Mesothelial cell of epicardium (in vitro differentiated cells): ENCODE measurements at places on chromosomes 13 and 19. TPM values are rescaled to one million over a fixed set of nuclear protein-coding genes. Genes with fewer than 3 reads are reported as not detected.

GRCh38 chr19:30924670-30925069, 424.6 kb downstream of the TSHZ3 start:
- H3K4me3 ChIP-seq: no peak overlapping the region
- no peak for DNase-seq
- peaks cover 48% of the 10 kb centered on the region for H3K27me3 ChIP-seq
- no peaks in the 10 kb centered on the region for H3K36me3 ChIP-seq

- no peak overlapping the region for H3K27ac ChIP-seq
- H3K27me3 ChIP-seq: no peaks in the 10 kb centered on the region
- H3K4me1 ChIP-seq: peaks cover 10% of the 10 kb centered on the region
- no peak overlapping the region for H3K4me3 ChIP-seq
These were observed 12.0 kb upstream of the EMC10 start for GRCh38 chr19:50464348-50464747.

DNA sequence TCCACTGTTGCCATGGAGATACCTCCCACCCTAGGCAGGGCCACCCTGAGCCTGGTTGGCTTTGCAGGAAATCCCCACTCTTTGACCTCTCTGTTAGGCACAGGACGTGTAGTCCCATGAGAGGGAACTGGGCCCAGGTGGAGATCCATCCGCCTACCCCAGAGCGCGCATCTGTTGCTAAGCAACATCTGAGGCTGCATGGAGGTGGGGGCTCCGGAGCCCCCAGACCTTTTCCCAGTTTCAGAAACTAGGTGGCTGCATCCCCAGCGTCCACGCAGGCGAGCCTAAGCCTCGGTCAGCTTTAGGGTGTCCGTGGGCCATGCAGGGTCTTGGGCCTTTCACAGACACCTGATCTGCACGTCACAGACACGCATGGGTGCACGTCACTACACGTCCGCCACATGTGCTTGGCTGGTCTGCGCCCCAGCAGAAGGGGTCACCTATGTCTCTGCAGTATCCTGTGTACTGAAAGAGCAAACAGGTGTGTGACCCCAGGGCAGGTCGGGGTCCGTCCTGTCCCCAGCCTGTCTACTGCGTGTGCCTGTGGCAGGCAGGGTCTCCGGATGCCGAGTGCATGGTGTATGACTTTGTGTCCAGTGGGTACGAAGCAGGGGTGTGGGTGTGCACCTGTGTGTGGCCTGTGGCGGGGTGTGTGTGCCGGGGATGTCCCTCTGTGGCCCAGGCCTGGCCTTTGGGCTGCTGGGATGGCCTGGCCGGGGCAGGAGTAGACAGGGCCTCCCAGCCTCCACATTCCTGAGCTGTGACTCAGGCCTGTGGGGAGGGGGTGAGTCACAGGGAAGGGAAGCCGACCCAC, 4.1 kb upstream of the CIRBP start:
- peak overlapping the region; percentile 54 for H3K4me3 ChIP-seq
- peak overlapping the region; percentile 97 for H3K27ac ChIP-seq
- H3K4me1 ChIP-seq: peaks cover 53% of the 10 kb centered on the region
- DNase-seq: no peak
- H3K36me3 ChIP-seq: no peaks in the 10 kb centered on the region

- H3K27me3 ChIP-seq: no peaks in the 10 kb centered on the region
- no peak for DNase-seq
- H3K4me1 ChIP-seq: peaks cover 15% of the 10 kb centered on the region
- peak overlapping the region; percentile 59 for H3K27ac ChIP-seq
- H3K36me3 ChIP-seq: peaks cover 5% of the 10 kb centered on the region
These were observed 17.2 kb upstream of the MRI1 start for GRCh38 chr19:13747098-13747453.

- H3K4me3 ChIP-seq: no peak overlapping the region
- no peaks in the 10 kb centered on the region for H3K36me3 ChIP-seq
- H3K27me3 ChIP-seq: no peaks in the 10 kb centered on the region
- no peak for DNase-seq
These were observed 1174.9 kb downstream of the PCDH17 start for GRCh38 chr13:58806401-58806800.

DNA sequence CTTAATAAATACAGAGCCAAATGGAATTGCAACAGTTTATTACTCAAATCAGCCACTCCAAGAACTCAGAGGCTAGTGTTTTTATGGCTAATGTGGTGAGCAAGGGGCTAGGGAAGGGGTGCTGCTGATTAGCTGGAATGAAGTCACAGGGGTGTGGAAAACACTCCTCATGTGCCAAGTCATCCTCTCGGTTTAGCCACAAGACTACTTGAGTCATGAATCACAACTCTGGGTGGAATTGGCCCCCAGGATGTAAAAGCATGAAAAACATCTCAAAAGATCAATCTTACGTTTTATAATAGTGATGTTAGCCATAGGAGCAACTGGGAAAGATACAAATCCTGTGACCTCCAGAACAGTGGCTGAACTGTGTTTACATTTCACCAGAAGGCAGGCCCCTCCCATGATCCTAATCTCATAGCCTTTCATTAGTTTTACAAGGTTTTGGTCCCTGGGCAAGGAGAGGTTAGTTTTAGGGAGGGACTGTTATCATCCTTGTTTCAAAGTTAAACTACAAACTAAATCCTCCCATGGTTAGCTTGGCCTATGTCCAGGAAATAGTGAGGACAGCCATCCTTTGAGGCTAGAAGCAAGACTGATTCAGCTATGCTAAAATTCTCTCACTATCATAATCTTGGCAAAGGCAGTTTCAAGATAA, 2020.1 kb upstream of the PCDH20 start:
- H3K27ac ChIP-seq: peak overlapping the region; percentile 77
- H3K4me1 ChIP-seq: peaks cover 32% of the 10 kb centered on the region
- H3K27me3 ChIP-seq: no peaks in the 10 kb centered on the region

- H3K27ac ChIP-seq: no peak overlapping the region
- no peak overlapping the region for H3K4me3 ChIP-seq
- no peaks in the 10 kb centered on the region for H3K27me3 ChIP-seq
- H3K4me1 ChIP-seq: no peaks in the 10 kb centered on the region
These were observed 95.0 kb downstream of the CDK8 start for GRCh38 chr13:26348966-26349365.

- no peak for DNase-seq
- no peaks in the 10 kb centered on the region for H3K27me3 ChIP-seq
- no peak overlapping the region for H3K4me3 ChIP-seq
- no peak overlapping the region for H3K27ac ChIP-seq
These were observed 1395.8 kb downstream of the EFNB2 start for GRCh38 chr13:105139380-105140285.

DNA sequence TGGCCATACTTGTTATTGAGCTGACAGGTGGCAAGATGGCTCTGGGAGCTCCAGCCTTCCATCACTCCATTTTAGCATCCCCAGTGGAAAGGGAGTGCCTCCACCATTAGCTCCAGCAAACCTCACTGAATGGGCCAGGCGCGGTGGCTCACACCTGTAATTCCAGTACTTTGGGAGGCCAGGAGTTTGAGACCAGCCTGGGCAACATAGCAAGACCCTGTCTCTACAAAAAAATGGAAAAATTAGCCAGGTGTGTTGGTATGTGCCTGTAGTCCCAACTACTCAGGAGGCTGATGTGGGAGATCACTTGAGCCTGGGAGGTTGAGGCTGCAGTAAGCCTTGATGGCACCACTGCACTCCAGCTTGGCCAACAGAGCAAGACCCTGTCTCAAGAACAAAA, 86.2 kb downstream of the MAP4K1 start:
- DNase-seq: no peak
- H3K36me3 ChIP-seq: no peaks in the 10 kb centered on the region
- no peak overlapping the region for H3K27ac ChIP-seq

DNA sequence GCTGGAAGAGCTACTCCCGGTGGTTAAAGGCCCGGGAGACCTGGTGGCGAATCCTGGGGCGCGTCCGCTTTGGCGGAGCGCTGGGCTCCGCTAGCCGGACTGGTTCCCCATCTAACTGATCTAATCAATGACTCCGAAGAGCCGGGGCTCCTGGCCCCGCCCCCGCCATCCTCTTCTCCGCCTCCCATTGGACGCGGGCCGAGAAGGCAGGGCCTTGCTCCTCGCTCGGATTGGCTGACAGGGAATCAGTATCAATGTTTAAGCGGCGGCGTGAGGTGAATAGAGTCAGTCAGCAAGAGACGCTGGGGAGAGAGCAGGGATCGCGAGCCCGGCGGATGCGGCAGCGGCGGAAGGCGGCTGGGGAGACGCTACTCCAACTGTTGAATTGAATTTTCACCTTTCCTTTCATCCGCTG, 1.7 kb upstream of the PCDH17 start:
- DNase-seq: peak; percentile 87
- H3K27ac ChIP-seq: peak overlapping the region; percentile 76
- H3K36me3 ChIP-seq: peaks cover 3% of the 10 kb centered on the region
- peaks cover 35% of the 10 kb centered on the region for H3K27me3 ChIP-seq
- peaks cover 46% of the 10 kb centered on the region for H3K4me1 ChIP-seq

DNA sequence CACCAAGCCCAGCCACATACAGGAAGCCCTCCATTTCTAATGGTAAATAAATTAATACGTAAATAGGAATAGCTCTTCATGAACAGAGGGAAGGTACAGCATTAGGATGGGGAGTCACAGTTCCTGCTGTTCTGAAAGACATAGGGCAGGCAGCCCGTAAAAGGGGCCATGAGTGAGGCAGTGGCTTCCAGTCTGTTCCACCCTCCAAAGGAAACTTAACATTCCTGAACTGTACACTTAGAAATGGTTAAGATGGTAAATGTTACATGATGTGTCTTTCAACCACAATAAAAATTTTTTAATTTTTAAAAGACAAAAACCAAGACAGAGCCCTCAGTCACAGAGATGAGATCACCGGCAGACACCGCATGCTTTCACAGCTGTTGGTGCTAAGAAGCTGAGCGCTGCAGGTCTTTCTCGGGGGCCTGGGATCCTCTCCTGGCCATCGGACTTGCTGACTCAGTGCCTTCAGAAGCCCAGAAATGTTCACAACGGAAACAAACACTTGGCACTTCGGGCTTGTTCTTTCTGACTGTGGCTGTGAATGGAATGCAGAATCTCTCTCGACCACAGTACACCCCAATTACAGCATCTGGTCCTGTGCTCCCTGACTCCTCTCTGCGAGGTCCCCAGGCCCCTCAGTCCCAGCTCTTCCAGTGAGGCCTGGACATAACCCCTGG, 36.4 kb downstream of the EPS15L1 start:
- H3K27ac ChIP-seq: peak overlapping the region; percentile 34
- H3K4me3 ChIP-seq: no peak overlapping the region

DNA sequence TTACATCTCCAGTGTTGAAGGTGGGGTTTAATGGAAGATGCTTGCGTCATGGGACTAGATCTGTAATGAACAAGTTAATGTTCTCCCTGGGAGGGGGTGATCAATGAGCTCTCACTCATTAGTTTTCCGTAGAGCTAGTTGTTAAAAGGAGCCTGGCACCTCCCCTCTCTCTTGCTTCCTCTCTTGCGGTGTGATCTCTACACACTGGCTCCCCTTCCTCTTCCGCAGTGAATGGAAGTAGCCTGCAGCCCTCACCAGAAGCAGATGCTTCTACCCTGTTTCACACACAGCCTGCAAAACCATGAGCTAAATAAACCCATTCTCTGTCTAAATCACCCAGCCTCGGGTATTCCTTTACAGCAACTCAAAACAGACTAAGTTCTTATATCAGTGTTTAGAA, 318.8 kb downstream of the SLITRK1 start:
- no peaks in the 10 kb centered on the region for H3K4me1 ChIP-seq
- H3K27me3 ChIP-seq: no peaks in the 10 kb centered on the region
- no peak overlapping the region for H3K27ac ChIP-seq
- H3K4me3 ChIP-seq: no peak overlapping the region
- no peaks in the 10 kb centered on the region for H3K36me3 ChIP-seq
- no peak for DNase-seq

DNA sequence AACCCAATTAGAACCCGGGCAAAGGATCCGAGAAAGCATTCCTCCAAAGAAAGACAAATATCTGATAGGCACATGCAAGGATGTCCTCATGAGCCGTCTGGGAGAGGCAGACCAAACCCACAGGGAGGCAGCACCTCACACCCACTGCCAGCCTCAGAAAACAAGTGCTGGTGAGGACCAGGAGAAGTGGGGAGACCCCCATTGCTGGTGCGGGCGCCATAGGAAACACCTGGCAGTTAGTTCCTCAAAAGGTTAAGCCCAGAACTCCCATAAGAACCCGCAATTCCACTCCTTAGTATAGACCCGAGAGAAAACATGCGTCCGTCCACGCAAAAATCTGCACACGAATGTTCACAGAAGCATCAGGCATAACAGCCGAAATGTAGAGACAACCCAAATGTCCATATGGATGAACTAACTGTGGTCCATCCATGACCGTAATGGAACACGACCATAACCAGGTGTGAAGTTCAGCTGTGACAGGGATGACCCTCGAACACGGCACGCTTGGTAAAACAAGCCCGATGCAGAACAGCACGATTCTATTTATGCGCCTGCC, 7.9 kb downstream of the ZNF787 start:
- DNase-seq: no peak
- no peaks in the 10 kb centered on the region for H3K27me3 ChIP-seq
- H3K4me3 ChIP-seq: no peak overlapping the region
- peaks cover 48% of the 10 kb centered on the region for H3K4me1 ChIP-seq

- H3K36me3 ChIP-seq: no peaks in the 10 kb centered on the region
- H3K27me3 ChIP-seq: no peaks in the 10 kb centered on the region
- no peaks in the 10 kb centered on the region for H3K4me1 ChIP-seq
- no peak overlapping the region for H3K27ac ChIP-seq
- H3K4me3 ChIP-seq: no peak overlapping the region
These were observed 1078.9 kb downstream of the SLITRK1 start for GRCh38 chr13:82803341-82803740.

GRCh38 chr13:82993417-82993816, 888.9 kb downstream of the SLITRK1 start:
- H3K27me3 ChIP-seq: no peaks in the 10 kb centered on the region
- no peak overlapping the region for H3K27ac ChIP-seq
- no peak overlapping the region for H3K4me3 ChIP-seq
- H3K36me3 ChIP-seq: no peaks in the 10 kb centered on the region
- no peaks in the 10 kb centered on the region for H3K4me1 ChIP-seq

DNA sequence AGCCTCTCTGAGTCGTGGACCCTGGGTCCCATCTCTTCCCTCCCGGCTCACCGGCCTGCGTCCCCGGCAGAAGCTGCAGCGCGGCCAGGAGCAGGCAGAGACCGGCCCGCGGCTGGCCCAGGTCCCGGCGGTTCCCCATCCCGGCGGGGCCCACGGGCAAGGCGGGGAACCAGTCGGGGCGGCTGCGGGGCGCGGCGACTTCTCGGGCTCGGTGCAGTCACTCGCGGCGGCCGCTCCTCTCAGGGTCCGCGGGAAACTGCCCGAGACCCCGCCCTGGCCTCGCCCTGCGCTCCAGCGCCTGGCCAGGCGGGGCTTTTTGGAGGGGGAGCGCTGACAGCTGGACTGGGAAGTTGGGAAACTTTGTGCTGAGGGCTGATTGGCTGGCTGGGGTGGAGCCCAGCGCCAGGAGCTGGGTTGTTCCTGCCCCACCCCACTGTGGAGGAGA, at the start of gene COL5A3:
TSS of gene COL5A3 (minus strand) at position 258 of the 445 bp plus-strand sequence. CDS start at position 139, 119 bp downstream.
- H3K36me3 ChIP-seq: no peaks in the 10 kb centered on the region
- DNase-seq: no peak
- H3K4me3 ChIP-seq: peak within 1 kb of the TSS; percentile 48
- H3K27ac ChIP-seq: no peak within 1 kb of the TSS
- peaks cover 79% of the 10 kb centered on the region for H3K27me3 ChIP-seq
- peaks cover 19% of the 10 kb centered on the region for H3K4me1 ChIP-seq

- DNase-seq: no peak
- H3K4me3 ChIP-seq: no peak overlapping the region
- no peaks in the 10 kb centered on the region for H3K36me3 ChIP-seq
- H3K27me3 ChIP-seq: no peaks in the 10 kb centered on the region
- H3K4me1 ChIP-seq: peaks cover 6% of the 10 kb centered on the region
- H3K27ac ChIP-seq: no peak overlapping the region
These were observed 5.3 kb downstream of the FAM187B start for GRCh38 chr19:35223084-35223790.

Gene ZNF578
- total RNA-seq: 0.34 to 0.69 TPM (median 0.56 TPM) in 3 replicates

Gene IZUMO4
- total RNA-seq: 11.0 to 14.4 TPM (median 13.8 TPM) in 3 replicates

Gene ACP4
- total RNA-seq: not detected in 3 replicates

Gene POU4F1
- total RNA-seq: not detected in 3 replicates

Gene XPO4
- total RNA-seq: 21.6 to 24.7 TPM (median 22.7 TPM) in 3 replicates

Gene ACTN4
- total RNA-seq: 452 to 469 TPM (median 460 TPM) in 3 replicates

Gene CLEC11A
- total RNA-seq: 33.0 to 34.4 TPM (median 33.6 TPM) in 3 replicates

Gene CACNA1A
- total RNA-seq: 0.89 to 1.2 TPM (median 1.0 TPM) in 3 replicates

Gene ZNF222
- 7.6 to 8.1 TPM (median 7.8 TPM) in 3 replicates for total RNA-seq

Gene CPB2
- total RNA-seq: not detected in 3 replicates
